ENCODE measurements at places on chromosomes 6 and 20. TPM values are rescaled to one million over a fixed set of nuclear protein-coding genes. Genes with fewer than 3 reads are reported as not detected.

RAET1E gene
- not detected for total RNA-seq

MICAL1 gene
- total RNA-seq, result 14.3 TPM

- no peak overlapping the region for H3K4me3 ChIP-seq
- no peak for DNase-seq
- H3K27ac ChIP-seq, result no peak overlapping the region
Measured at GRCh38 chr20:13913131-13913530, 77.3 kb downstream of the SEL1L2 start.

- H3K27ac ChIP-seq, result no peak overlapping the region
- no peaks in the 10 kb centered on the region for H3K27me3 ChIP-seq
- no peaks in the 10 kb centered on the region for H3K36me3 ChIP-seq
- no peak overlapping the region for H3K4me3 ChIP-seq
- peaks cover 13% of the 10 kb centered on the region for H3K4me1 ChIP-seq
Measured at GRCh38 chr20:63552481-63553249, 1.3 kb upstream of the FNDC11 start.

DNA sequence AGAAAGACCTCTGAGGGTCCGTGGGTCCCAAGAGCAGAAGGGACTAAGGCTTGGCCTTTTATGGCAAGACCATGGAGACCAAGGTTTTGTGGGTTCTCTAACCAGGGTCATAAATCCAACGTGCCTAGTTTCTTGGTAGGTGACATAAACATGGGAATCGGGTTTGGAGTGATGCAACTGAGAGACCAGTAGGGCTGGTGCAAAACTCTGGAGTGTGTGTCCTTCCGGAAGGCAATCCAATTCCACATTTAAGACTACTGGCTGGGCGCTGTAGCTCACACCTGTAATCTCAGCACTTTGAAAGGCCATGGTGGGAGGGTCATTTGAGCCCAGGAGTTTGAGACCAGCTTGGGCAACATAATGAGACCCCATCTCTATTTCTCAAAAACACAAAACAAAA, 116.5 kb upstream of the ARG1 start:
- H3K27me3 ChIP-seq, result no peaks in the 10 kb centered on the region
- no peaks in the 10 kb centered on the region for H3K36me3 ChIP-seq
- no peak for DNase-seq
- H3K4me3 ChIP-seq, result no peak overlapping the region

DNA sequence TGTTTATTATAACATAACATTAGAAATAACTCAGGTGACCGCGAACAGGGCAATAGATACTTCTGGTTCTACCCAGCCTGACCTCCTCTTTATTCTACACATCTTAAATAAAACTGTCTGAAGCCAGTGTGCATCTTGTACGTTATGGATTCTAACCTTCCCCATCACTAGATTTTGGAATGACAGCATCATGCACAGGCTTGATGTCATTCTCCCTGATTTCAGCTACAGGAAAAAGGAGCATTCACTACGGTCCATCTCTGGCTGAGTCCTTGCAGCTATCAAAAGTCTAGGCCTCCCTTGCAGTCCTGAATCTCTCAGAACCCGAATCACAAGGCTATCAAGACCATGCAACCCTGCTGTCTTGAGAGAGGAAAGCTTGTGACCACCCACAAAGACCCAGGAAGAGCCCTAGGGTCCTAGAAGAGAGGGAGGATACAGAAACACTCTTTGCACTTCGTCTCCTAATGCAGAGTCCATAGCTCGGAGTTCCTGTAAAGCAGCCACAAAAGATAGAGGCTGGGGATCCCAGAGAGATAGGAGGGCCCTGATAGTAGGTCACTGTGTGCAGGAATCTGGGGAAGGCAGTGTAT, 845 bp downstream of the HLA-DPA1 start:
- no peaks in the 10 kb centered on the region for H3K27me3 ChIP-seq
- H3K36me3 ChIP-seq, result no peaks in the 10 kb centered on the region
- DNase-seq, result no peak
- no peaks in the 10 kb centered on the region for H3K4me1 ChIP-seq

- no peaks in the 10 kb centered on the region for H3K27me3 ChIP-seq
- H3K4me1 ChIP-seq, result no peaks in the 10 kb centered on the region
- H3K27ac ChIP-seq, result no peak overlapping the region
- peak; percentile 54 for DNase-seq
- H3K36me3 ChIP-seq, result no peaks in the 10 kb centered on the region
Measured at GRCh38 chr6:140586426-140587061, 1212.1 kb upstream of the CITED2 start.

- H3K4me3 ChIP-seq, result no peak overlapping the region
- no peaks in the 10 kb centered on the region for H3K36me3 ChIP-seq
- no peak overlapping the region for H3K27ac ChIP-seq
- H3K4me1 ChIP-seq, result no peaks in the 10 kb centered on the region
- H3K27me3 ChIP-seq, result no peaks in the 10 kb centered on the region
Measured at GRCh38 chr6:140908505-140908904, 1224.2 kb upstream of the GJE1 start.

DNA sequence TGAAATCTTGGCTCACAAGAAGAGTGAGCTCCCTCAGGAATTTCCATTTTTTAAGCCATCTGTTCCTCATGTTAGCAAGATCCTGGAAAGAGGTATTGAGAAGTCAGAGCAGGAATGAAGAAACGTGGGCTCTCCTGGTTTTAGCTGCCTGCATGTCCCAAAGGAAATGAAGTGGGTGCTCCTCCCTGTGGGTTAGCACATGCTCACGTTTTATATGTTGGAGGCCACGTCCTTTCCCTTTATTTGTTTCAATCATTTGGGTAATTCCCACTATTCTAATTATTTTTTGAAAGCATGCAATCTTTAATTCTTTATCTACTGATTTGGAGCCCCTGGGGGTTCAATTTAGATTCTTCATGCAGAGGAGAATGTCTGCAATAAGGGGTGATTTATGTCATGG, 4.3 kb upstream of the MAP3K4 start:
- no peaks in the 10 kb centered on the region for H3K4me1 ChIP-seq
- H3K36me3 ChIP-seq, result no peaks in the 10 kb centered on the region
- DNase-seq, result no peak

DNA sequence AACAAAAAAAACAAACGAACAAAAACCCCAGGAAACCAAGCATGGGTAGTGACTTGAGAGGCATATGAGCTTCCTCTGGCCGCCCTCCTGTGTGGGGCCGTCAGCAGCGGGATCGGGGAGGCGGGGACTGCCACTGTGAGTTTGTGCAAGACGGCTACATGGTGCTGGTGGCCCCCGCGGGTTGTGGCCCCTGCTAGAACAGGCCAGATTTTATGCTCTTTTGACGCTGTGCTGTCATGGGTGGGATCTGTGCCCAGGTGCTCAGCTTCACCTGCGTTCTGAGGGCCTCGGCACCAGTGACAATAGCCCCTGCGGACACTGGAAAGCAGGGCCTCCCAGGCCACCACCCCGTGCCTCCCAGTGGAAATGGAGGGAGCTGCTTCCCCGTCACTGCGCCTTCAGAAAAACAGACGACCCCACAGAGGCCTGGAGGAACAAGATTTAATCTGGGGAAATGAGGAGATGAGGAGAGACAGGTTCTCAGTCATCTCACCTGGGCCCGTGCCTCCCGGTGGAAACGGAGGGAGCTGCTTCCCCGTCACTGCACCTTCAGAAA, 4.7 kb upstream of the KCNQ2 start:
- H3K27me3 ChIP-seq, result peaks cover 19% of the 10 kb centered on the region
- no peaks in the 10 kb centered on the region for H3K36me3 ChIP-seq
- no peak overlapping the region for H3K4me3 ChIP-seq
- H3K4me1 ChIP-seq, result no peaks in the 10 kb centered on the region

GRM1 gene
- total RNA-seq, result 0.29 TPM

ERVFRD-1 gene
- not detected for total RNA-seq

DNA sequence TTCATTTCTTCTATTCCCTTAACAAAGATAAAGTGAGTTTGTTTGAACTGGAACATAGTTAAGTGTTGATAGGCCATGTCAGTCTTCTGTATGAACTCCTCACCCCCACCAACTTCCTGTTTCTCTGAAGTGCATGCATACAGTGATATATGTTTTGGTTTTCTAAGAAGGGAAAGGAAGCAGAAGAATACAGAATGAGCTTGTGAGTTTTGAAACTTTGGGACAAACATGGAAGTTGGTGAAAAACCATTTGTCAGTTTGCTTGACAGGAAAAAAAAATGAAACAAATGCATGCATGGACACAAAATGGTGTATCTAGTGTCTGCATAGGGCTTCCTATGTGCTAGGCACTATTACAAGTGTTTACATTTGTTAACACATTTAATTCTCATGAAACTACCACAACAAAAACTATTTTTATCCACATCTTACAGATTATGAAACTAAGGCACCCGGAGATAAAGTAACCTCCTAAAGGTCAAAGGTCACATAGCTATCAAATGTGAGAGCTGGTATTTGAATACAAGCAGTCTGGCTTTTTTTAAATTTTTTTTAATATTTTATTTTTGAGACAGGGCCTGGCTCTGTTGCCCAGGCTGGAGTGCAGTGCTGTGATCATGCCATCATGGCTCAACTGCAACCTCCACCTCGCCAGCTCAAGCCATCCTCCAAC, 105.9 kb downstream of the ADGRB3 start:
- H3K4me1 ChIP-seq, result no peaks in the 10 kb centered on the region
- no peak for DNase-seq
- H3K4me3 ChIP-seq, result no peak overlapping the region
- H3K27ac ChIP-seq, result no peak overlapping the region

GRCh38 chr6:88804701-88805100, 158.7 kb downstream of the RNGTT start:
- no peak overlapping the region for H3K27ac ChIP-seq
- DNase-seq, result no peak
- no peaks in the 10 kb centered on the region for H3K36me3 ChIP-seq
